ENCODE measurements at places on chromosomes 4 and X. TPM values are rescaled to one million over a fixed set of nuclear protein-coding genes. Genes with fewer than 3 reads are reported as not detected.

The MAGED2 gene
- 467 TPM for total RNA-seq

The PABPC5 gene
- 5.6 TPM for total RNA-seq

The MAGEB1 gene
- not detected for total RNA-seq

The CD99 gene
- 381 TPM for total RNA-seq

The TMSB15A gene
- total RNA-seq = 1.1 TPM

The SPP1 gene
- total RNA-seq = 16.0 TPM

The SPANXA1 gene
- total RNA-seq = not detected

The RBM47 gene
- 0.12 TPM for total RNA-seq

The CHST7 gene
- 11.7 TPM for total RNA-seq

The CISD2 gene
- total RNA-seq = 29.7 TPM

The CFAP99 gene
- not detected for total RNA-seq

The SSX3 gene
- not detected for total RNA-seq

The MAP7D2 gene
- total RNA-seq = 0.28 TPM
